ENCODE measurements at places on chromosomes 12 and 14.
A peak's percentile ranks its signal among the peaks of the same experiment; 100 is the strongest.

GRCh38 chr12:111066744-111067437 lies 146.5 kb upstream of the MYL2 start:
- peak; percentile 31 for ATAC-seq

DNA sequence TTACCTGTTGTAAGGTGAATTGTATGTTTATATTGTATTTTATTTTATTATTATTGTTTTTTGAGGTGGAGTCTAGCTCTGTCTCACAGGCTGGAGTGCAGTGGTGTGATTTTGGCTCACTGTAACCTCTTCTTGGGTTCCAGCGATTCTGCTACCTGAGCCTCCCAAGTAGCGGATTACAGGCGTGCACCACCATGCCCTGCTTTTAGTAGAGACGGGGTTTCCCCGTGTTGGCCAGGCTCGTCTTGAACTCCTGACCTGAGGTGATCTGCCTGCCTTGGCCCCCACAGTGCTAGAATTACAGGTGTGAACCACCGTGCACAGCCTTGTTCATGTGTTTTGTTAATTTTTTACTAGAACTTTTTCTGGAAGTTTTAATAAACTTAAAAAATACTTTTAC lies 3.8 kb downstream of the ATF7IP start:
- no peak for ATAC-seq

DNA sequence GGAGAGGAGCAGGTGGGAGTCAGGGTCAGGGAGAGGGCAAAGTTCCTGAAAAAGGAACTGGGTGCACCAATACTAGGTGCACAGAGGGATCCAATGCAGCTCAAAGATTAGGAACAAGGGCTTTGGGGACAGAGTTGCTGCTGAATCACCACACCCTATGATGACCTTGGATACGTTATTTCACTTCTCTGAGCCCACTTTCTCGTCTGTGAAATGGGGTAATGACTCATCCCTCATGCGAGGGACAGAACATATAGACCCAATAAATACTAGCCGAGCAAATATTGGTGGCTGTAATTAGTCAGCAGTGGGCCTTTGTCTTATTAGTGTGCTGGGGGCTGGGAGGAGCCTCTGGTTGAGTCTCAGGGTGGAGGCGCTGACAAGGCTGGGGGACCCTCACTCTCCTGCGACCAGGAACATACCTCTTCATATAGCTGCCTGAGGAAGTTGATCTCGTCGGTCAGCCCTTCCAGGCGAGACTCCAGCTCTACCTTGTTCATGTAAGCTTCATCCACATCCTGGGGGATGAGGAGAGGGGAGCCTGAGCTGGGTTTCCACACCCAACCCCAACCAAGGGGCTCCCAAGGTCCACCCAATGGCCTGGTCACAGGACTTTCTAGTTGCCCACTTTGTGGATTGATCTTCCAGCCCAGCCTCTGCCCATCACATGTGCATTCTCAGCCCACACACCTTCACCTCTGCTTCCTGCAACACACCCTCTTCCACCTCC lies 4.5 kb downstream of the KRT8 start:
- no peak for ATAC-seq

GRCh38 chr14:70916300-70916699 lies 9.0 kb downstream of the PCNX1 start:
- no peak for ATAC-seq

DNA sequence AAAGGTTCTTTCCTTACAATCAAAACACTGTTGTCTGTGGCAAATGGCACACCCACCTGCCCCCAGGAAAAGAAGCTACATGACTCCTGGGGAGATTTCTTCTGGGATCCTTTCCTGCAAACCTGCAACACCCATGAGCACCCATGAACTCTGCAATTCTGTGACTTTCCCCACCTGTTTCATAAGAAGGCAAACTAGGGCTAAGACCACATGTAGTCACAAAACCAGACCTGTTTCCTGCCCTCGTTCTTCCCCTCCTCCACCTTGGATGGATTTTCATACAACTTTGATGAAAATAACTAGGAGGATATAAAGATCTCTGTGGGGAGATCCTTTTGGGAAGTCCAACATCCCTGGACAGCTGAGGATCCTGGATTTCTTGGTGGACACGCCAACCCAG lies 1084.7 kb downstream of the BCL11B start:
- ATAC-seq: no peak

Measured in SK-N-SH treated with all-trans-retinoic acid at 6 μM for 48 hours (cell line).